ENCODE measurements at places on chromosomes 7 and 10. TPM values are rescaled to one million over a fixed set of nuclear protein-coding genes. Genes with fewer than 3 reads are reported as not detected.

The NPY4R2 gene
- not detected for total RNA-seq

DNA sequence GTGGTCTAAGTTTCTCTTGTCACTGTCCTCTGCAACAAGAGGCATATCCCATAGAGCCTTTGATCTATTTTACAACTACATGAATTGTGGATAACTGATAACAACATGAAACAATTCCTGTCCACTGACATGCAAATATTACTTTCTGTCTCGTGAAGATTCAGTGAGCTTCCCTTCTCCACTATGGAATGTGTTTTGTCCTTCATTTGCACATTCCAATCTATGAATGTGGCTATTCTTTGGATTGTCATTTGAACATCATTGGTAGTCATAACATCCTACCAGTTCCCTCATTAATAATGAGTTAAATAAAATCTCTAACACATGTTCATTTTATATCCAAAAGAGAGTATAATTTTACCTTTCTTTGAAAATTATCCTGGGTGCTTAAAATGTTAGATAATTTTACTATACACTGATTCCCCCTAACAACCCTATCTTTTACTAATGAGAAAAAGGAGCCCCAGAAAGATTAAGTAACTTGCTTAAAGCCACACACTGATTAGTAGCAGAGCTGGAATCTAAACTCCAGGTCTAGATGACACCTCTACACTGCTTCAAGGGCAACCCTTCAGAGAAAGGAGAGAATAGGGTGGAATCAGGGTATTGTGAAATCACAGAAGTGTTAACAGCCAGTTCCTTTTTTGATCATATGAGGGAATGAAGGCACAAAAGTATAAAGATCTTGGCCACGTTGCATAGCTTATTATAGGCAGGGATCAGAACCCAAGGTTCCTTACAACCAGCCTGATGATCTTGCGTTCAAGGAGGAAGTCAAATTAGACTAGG lies 39.1 kb downstream of the PDE1C start:
- no peak for DNase-seq

- DNase-seq: no peak
Measured at GRCh38 chr10:97547271-97547600, 25.3 kb upstream of the ANKRD2 start.

The WIPF3 gene
- total RNA-seq: 1.5 TPM

DNA sequence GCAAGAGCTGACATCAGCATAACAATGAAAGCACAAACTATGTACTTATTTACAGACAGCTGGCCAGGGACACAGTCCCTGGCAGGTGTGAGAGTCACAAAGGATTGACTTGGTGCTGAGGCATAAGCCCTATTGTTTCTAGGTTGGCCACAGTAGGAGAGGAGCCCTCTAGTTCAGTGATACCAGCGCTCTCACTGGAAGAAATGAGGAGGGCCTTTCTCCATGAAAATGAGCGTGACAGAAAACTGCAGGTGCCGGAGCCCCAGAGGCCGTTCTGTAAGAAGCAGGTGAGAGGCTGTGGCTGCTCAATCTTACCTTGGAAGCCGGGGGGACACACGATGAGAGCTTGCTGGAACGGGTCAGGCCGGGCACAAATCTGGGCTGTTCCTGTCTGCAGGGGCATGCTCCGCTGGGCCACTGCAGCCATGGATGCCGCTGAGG lies 90.5 kb downstream of the CLEC2L start:
- no peak for DNase-seq

All from endothelial cell (in vitro differentiated cells).